ENCODE measurements at places on chromosomes 16 and 17. TPM values are rescaled to one million over a fixed set of nuclear protein-coding genes. Genes with fewer than 3 reads are reported as not detected.

Gene PRKCB
- total RNA-seq, result not detected

Gene RAB34
- 11.8 TPM for total RNA-seq

Gene SPATA22
- not detected for total RNA-seq

Gene NAA60
- 15.4 TPM for total RNA-seq

Gene SNRNP25
- 27.1 TPM for total RNA-seq

Gene ZSCAN10
- total RNA-seq, result not detected

Gene ALOX12B
- not detected for total RNA-seq

Gene CRK
- total RNA-seq, result 115 TPM

Gene SYT17
- 3.7 TPM for total RNA-seq

Gene GH2
- not detected for total RNA-seq

Gene MPV17L
- 0.13 TPM for total RNA-seq

Gene HS3ST4
- total RNA-seq, result 0.13 TPM

Gene TEKT5
- total RNA-seq, result not detected

Gene SULT1A4
- 17.7 TPM for total RNA-seq

Gene ABCA9
- total RNA-seq, result 0.26 TPM

Gene TOX3
- not detected for total RNA-seq

Gene HSD17B2
- total RNA-seq, result 105 TPM

Gene ZP2
- total RNA-seq, result not detected

Gene HES7
- not detected for total RNA-seq

Gene PDK2
- total RNA-seq, result 8.0 TPM

Gene MVP
- 141 TPM for total RNA-seq

Gene PTX4
- under 0.01 TPM for total RNA-seq

Gene MT4
- not detected for total RNA-seq

Gene TCAP
- total RNA-seq, result 0.51 TPM

Gene CCL17
- not detected for total RNA-seq

Gene UBTF
- total RNA-seq, result 37.5 TPM

Gene SMIM5
- not detected for total RNA-seq

Gene INCA1
- 0.39 TPM for total RNA-seq

Gene TP53TG3
- total RNA-seq, result not detected

Gene TGFB1I1
- total RNA-seq, result 26.2 TPM

Gene NPIPB5
- 35.2 TPM for total RNA-seq

Gene PYDC1
- not detected for total RNA-seq

Gene PPP1R1B
- total RNA-seq, result not detected

Gene ARHGAP44
- 0.39 TPM for total RNA-seq

Gene ATAD5
- 1.5 TPM for total RNA-seq

Gene TBC1D3K
- total RNA-seq, result not detected

Gene KRT20
- total RNA-seq, result not detected

Data from dermis microvascular lymphatic vessel endothelial cell (primary cell).